Epithelial cell of alveolus of lung (primary cell): ENCODE measurements at places on chromosomes 2 and 18. TPM values are rescaled to one million over a fixed set of nuclear protein-coding genes. Genes with fewer than 3 reads are reported as not detected.

RGPD3 gene
- under 0.01 and 0.13 TPM in 2 replicates for total RNA-seq

ERBB4 gene
- total RNA-seq, result under 0.01 TPM in 1 of 2 replicates, not detected in the other

VAMP5 gene
- 63.6 and 76.9 TPM in 2 replicates for total RNA-seq

TMEM163 gene
- total RNA-seq, result 0.13 TPM in 1 of 2 replicates, not detected in the other

KLHL41 gene
- 0.13 and 5.7 TPM in 2 replicates for total RNA-seq

CACNB4 gene
- total RNA-seq, result under 0.01 and 0.32 TPM in 2 replicates

SLC19A3 gene
- 1.0 and 1.9 TPM in 2 replicates for total RNA-seq

HRH4 gene
- total RNA-seq, result not detected in 2 replicates

TRIB2 gene
- 48.5 and 154 TPM in 2 replicates for total RNA-seq

CHRNA1 gene
- total RNA-seq, result 4.1 and 5.7 TPM in 2 replicates

LBX2 gene
- total RNA-seq, result 0.64 and 3.1 TPM in 2 replicates

GATA6 gene
- 27.4 and 38.5 TPM in 2 replicates for total RNA-seq

ARHGEF4 gene
- 2.3 and 7.4 TPM in 2 replicates for total RNA-seq

IL1RL2 gene
- total RNA-seq, result 0.52 and 0.88 TPM in 2 replicates

FAM228B gene
- total RNA-seq, result 9.6 and 11.5 TPM in 2 replicates

GORASP2 gene
- 58.7 and 86.0 TPM in 2 replicates for total RNA-seq

OTX1 gene
- total RNA-seq, result 0.13 TPM in 1 of 2 replicates, not detected in the other

KCMF1 gene
- 23.7 and 50.7 TPM in 2 replicates for total RNA-seq

ALPI gene
- total RNA-seq, result not detected in 2 replicates

ZC3H15 gene
- 49.7 and 57.1 TPM in 2 replicates for total RNA-seq

TM4SF20 gene
- total RNA-seq, result not detected in 2 replicates

CD302 gene
- 11.5 and 43.2 TPM in 2 replicates for total RNA-seq
